ENCODE measurements at places on chromosomes 6 and 20.
A peak's percentile ranks its signal among the peaks of the same experiment; 100 is the strongest.

DNA sequence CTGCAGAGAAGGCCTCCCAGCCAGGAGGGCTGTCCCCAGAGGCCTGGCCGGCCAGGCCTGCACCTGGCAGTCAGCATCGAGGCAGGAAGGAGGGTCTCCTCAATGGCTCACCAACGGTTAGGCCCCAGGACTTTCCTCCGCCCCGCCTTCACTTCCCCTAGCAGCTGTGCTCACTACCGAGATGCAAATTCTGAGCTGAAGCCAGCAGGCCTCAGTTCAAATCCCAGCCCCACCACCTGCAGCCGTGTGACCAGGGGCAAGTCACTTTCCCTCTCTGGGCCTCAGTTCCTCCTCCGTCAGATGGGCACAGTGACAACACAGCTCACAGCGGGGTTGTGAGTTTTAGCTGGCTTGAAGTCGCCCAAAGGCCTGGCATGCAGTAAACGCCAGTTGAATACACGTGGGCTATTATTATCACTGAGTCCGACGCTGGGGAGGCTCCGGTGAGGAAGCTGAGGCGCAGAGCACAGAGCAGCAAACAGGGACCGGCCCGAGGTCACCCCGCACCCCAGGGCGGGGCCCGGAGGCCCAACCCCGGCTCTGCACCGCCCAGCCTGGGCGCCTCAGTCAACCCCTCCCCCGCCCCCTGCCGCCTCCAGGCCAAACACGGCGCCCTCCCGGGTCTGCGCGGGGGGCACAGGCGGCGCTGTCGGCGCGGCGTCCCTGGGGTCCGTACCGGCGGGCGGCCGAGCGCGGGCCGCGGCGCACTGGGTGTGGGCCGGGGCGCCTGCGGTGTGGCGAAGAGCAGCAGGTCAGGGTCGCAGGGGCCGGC is 671 bp downstream of the E2F1 start:
- peak; percentile 65 for DNase-seq

- DNase-seq = no peak
Observed at GRCh38 chr20:21981597-21982344, 276.3 kb downstream of the PAX1 start.

- no peak for DNase-seq
Observed at GRCh38 chr6:143513410-143513809, 1.9 kb upstream of the FUCA2 start.

- no peak for DNase-seq
Observed at GRCh38 chr6:11609324-11610071, 71.9 kb downstream of the TMEM170B start.

DNA sequence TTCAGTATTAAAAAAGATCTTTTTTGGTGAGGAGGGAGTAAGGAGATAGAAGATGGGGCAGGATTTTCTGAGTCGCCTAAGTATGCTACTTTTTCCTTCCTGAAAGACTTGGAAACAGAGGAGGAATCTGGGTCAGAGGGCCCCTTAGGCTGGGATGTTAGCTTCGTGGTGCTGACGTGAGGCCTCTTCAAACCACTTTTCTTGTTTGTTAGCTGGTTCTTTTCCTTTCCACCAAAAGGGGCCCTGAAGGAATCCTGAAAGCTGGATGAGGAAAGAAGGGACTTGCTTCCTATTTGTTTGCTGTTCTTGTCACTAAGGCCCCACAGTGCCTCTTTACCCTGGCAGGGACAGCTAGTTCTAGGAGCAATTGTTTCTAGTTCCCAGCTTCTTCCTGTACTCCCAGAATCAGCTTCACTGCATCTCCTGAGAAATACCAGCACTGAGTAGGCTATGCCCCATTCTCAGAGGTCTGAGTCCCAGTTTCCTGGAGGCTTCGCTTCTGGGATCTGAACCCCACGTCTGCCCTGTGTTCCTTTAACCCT is 2.2 kb upstream of the IL20RA start:
- no peak for DNase-seq

- DNase-seq = no peak
Observed at GRCh38 chr20:25077610-25078169, 4.3 kb downstream of the VSX1 start.

DNA sequence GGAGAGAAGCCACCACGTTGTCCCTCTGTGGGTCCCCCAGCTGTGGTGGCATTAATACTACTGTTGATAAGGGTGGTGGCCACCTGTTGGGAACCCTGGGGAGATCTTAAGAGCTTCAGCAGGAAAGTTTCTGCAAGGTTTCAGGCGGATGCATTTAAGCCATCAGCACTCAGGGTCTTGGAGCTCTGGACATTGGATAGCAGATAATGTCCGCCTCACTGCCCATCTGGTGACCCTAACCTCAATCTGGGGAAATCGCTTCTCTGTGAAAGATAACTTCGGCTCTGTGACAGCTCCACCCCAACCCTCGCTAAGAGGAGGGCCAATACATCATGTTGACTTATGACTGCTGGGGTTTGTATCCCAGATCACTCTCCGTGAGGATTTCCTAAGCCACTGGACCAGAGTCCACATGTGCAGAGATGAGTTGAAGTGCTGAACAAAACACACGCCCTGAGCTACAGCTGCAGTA is 92.9 kb downstream of the FOXC1 start:
- DNase-seq = no peak

DNA sequence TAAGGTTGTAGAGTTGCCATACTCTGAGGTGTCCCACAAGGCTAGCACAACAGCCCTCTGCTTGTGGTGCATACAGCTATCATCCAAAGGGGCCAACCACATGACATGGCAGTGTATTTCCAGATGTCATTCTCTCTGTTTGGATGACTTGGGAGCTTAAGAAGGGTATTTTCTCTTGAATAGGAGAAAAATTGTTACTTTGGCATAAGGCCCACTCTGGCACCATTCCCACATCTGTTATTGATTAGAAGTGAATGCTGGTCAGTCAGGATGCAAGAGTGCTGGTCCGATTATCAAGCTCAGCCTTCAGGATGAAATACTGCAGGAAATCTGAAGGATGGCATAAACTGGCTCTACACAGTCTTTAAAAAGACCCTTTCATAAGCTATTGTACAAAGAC is 83.6 kb upstream of the C20orf144 start:
- DNase-seq = no peak

DNA sequence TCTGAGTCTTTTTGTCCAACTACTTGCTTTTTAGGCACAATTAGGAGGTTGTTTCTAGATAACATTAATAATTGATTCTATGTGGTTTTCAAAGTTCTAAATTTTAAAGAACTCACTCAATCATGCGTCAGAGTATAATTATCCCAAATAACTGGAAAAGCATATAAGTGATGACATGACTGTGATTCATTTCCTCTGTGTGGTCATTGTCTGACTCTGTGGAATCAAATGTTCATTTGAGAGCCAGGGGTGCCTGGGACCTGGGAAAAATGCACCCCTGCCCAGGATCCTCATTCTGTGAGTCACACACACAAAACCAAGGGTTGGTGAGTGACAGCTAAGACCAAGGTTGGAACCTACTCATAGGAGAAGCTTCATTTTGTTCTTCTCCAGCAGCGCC is 127.1 kb upstream of the MLIP start:
- no peak for DNase-seq

DNA sequence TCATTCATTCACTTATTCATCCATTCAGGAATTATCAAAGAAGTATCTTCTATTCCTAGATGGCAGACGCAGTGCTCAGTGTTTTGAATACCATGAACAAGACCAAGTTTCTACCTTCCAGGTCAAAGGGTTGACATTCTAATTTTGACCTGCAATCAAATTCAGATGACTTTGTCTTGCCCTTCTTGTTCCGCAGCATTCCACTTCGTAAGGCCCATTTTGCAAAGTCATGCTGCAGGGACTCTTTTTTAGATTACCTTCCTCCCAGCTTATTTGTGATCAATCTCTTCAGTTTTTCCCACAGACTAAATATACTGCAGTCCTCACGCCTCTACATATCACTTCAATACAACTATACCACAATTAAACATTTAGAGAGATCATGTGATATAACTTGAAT is 7.1 kb upstream of the TAAR1 start:
- DNase-seq = no peak

GRCh38 chr6:130466748-130467061 is 100.9 kb downstream of the TMEM200A start:
- DNase-seq = no peak

DNA sequence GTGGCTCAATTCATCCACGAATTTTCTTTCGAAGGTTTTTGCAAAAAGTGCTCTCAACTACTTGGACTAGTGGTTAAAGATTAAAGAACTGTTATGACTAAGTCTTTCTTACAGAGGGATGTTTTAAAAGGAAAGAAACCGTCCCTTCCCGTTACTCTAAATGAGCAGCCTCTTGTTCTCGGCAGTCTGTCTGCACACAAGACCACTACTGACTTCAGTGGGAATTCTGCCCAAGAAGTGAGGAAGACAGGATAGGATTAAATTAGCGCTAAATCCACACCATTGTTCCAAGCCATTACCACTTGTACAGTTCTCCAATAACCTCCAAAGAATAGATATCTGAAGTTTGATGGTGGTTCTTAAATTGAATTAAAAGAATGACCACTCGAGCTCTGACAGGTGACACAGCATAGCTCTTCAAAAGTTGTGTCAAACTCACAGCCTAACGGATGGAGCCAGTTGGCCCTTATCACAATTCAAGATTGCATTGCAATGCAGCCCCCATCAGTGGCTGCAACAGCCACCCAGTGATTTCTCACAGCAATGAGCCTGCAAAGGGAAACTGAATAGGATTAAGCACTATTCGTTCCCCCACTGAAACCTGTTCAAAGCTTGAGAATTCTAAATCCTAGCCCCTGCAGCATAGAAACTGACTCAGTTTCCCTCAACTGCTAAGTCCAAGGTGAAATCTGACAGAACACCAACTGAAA is 1.8 kb downstream of the EPB41L2 start:
- DNase-seq = no peak

- DNase-seq = no peak
Observed at GRCh38 chr6:170205126-170205525, 85.8 kb downstream of the DLL1 start.

DNA sequence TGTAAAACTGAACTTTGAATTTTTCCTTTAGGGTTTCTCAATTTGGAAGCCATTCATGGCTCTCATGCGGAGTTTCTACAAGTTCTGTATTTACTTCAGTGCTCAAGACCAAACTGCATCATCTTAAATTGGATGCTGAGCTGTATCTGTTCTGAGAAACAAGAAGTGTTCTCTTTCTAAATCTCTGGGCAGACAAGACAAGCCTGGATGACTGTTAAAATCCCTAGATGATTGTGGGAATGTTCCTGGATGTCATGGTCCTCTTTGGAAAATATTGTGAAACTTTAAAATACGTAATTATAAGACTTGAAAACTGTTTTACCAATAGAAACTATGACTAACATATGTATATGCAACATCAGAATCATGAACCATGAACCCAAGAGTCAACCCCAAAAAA is 6.2 kb upstream of the GCM1 start:
- DNase-seq = no peak

DNA sequence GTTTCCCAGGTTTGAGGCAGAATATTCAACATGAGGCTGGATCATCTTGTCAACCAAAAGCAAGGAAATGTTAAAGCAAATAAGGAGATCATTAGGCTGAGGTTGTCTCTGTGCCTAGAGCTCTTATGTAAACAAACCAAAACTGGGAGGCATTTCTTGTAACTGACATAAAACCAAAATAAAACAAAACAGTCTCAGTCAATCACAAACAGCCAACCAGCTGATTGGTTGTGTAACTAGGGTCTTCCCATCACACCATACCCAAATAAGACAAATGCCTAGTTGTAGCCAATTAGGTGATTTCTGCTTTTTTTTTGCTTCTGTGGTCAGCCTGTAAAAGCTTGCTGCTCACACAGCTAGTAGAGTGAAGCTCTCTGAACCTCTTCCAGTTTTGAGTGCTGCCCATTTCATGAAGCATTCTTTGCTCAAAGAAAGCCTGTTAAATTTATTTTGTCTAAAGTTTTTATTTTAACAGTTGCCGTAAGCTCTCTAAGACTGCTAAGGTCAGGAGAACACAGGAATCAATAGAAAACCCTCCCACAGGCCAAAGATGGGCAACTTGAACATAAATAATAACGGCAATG is 8.9 kb upstream of the FITM2 start:
- no peak for DNase-seq

DNA sequence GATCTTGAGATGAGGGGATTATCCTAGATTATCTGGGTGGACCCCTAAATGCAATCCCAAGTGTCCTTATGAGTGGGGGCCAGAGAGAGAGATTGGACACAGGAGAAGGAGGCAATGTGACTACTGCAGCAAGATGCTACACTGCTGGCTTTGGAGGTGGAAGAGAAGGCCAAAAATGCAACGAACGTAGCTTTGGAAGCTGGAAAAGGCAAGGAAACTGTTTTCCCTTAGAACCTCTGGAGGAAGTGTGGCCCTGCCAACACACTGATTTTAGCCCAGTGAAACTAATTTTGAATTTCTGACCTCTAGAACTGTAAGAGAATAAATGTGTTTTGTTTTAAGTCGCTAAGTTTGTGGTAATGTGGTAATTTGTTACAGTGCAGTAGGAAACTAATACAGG is 15.7 kb downstream of the PPARD start:
- DNase-seq = no peak

- DNase-seq = no peak
Observed at GRCh38 chr6:89413006-89413400, 930 bp upstream of the RRAGD start.

DNA sequence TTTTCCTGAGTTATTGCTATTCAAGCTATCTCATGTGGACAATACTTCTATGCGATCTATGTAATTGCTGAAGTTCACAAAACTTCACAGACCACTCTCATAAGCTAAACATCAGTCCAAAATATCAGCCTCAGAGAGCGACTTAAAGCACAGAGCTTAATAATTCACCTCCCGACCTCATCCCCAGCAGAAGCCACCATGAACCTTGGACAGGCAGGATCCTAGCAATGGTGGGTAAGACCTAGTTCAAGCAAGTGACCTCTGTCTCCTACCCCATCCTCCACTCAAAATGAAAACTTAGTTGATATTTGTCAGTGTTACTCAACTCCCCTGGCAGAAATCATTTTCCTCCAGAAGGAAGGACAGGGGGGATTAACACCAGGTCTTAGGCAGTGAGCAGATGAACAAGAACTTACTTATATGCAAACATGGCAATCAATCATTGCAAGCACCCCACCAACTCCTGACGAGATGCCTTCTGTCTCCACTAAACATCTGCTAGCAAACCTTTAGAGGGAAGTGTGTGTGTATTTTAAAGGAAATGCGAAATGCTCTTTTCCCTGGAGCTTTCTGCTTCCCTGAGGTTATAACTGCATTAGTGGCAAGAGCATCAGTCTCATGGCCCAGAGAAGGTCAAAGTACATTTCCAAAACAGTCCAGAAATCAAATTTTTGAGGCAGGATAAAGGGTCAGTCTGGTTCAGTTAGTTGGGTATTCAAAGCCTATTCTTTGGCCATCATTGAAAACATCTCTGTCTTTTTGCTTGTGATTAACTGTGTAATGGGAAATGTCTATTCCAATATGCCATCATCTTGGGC is 90.0 kb downstream of the SLC22A23 start:
- no peak for DNase-seq

- peak; percentile 37 for DNase-seq
Observed at GRCh38 chr6:157381631-157382621, 936 bp downstream of the ZDHHC14 start.

DNA sequence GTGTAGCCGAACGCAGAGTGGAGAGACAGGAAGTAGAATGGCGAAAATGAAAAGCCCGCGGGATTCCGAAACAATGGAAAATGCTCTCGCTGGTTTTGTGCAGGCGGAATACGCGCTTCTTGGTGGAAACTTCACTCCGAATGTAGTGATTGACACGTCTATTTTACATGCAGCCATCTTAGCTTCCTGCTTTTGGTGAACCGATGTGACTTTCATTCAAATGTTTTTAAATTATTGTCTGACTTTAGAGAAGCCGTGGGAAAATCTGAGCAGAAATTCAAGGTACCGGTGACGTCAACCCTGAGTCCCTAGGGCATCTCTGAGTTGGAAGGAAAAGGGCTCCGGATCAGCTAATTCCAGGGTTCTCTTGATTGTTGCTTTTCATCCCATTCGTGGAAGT is 11.4 kb downstream of the GPX5 start:
- DNase-seq = no peak
